ENCODE measurements at places on chromosomes 4 and X. TPM values are rescaled to one million over a fixed set of nuclear protein-coding genes. Genes with fewer than 3 reads are reported as not detected.

Gene ODAPH
- total RNA-seq: not detected

Gene ITGB1BP2
- total RNA-seq: 0.38 TPM

Gene ELF2
- 48.2 TPM for total RNA-seq

Gene WWC2
- total RNA-seq: 142 TPM

Gene XAGE1B
- total RNA-seq: 1.2 TPM

Gene HTR2C
- total RNA-seq: not detected

Gene ZAR1
- 0.55 TPM for total RNA-seq

DNA sequence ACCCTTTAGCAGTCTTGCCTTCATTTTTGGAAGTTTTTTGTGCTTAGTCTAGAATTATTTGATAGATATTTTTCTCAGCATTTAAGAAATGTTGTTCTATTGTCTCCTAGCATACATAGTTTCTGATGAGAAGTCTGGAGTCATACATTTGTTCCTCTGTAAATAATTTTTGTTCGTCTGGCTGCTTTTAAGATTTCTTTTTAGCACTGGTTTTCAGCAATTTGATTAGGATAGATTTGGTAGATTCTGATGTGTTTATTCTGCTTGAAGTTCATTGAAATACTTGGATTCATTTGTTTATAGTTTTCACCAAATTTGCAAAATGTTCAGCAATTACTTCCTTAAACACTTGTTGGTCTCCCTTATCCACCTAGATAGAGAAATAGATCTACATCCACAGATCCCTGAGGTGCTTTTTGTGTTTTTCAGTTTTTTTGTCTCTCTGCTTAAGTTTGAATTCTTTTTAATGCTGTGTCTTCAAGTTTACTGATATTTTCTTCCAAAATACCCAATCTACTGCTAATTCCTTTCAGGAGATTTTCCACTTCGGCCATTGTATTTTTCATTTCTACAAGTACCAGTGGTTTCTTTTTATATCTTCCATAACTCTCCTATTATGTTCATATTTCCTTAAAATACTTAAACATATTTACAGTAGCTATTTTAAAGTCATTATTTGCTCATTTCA lies 64.9 kb downstream of the ABLIM2 start:
- DNase-seq: no peak

DNA sequence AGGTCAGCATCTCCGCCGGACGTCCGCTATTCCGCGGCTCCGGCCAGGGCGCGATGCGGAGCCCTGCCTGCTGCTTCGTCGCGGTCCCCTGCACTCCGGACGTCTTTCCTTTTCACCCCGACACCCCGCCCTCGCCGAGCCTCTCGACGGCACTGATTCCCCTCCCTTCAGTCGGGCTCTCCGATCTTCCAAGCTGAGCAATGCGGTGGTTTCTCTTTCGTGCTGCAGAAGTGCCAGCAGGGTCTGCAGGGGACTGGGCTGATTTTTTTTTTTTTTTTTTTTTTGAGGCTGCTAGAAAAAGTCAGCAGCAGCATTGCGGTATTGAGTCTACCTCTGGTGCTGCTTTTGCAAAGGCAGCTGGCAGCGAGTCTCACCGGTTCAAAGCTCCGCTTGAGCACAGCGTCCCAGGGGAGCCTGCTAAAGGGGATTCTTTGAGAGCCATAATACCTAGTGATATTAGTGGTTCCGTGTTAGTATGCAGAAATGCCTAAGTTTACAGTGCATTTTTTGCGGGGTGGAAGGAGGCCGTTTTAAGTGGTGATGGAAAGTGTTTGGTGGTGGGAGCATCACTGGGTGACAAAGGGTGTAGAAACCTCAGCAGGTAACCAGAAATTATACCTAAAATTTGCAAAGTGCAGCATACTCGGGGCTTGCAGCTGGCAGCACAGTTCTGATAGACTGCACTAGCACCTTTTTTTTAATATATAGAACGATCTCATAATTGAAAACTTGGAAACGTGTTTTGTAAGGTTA lies 969 bp downstream of the STIM2 start:
- DNase-seq: peak; percentile 90

GRCh38 chr4:36872679-36873078 lies 371.9 kb upstream of the NWD2 start:
- DNase-seq: no peak

DNA sequence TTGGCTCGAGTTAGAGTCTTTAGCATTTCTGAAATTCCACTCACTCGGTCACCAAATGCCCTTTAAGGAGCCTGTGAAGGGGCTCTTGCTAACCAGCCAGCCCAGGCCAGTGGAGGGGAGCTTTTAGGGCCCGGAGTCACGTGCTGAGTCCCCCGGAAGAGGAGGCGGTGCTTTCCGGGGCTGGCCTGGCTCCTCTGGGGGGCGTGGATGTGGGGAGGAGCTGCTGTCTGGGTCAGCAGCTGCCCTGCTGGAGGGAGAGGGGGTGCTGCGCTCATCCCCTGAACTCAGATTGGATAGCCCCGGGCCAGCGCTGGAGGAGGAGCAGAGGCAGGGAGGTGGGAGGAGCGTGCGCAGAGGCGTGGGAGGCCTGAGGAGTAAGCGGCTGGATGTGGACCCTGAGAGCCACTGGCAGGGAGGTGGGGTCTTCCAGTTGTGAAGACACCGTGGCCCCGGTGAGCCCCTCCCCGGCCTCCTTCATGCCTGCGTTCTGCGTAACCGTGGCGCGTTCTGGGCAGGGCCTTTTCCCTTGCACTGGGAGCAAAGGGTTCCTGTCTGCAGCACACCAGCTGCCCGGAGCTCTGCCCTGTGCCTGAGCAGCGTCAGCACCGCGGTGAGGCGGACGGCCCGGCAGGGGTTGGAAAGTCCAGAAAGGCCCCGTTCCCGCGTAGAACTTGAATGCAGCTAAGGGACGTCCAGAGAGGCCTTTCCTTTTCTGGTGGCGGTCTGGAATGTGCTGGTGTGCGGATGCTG lies 19.7 kb downstream of the MAEA start:
- DNase-seq: peak; percentile 94

DNA sequence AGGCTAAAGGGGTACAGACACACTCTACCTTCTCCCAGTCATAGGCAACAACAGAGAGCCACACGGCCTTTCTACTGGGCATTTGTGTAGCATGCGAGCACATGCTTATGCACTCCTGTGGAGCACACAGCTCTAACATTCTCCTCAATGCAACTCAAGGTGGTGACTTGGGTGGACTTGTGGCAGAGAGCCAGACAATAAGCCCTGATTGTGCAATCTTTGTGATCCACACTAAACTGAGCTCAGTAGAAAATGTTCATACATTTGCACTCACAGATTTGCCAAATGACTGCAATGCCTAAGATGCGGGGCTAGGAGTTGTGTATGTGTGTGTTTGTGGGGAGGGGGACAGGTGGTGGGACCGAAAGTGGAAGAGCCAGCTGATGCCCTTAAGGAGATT lies 31.4 kb upstream of the SETD7 start:
- DNase-seq: no peak

GRCh38 chr4:7295911-7296660 lies 103.7 kb downstream of the SORCS2 start:
- peak; percentile 75 for DNase-seq

DNA sequence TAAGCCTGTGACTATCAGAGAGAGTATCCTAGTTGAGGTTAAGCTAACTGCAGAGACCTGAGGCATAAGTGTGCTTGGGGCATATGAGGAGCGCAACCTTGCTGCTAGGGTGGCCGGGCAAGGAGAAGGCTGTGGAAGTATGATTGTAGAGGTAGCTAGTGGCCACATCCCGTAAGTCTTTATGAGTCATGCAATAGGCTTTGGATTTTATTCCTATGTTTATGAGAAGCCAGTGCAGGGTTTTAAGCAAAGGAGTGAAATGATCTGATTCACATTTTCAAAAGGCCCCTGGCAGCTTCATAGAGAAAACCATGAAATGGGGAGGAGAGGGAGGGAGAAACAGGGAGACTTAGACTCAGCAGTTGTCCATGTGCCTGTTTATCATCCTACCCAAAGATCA lies 92.1 kb upstream of the WDFY3 start:
- DNase-seq: no peak

DNA sequence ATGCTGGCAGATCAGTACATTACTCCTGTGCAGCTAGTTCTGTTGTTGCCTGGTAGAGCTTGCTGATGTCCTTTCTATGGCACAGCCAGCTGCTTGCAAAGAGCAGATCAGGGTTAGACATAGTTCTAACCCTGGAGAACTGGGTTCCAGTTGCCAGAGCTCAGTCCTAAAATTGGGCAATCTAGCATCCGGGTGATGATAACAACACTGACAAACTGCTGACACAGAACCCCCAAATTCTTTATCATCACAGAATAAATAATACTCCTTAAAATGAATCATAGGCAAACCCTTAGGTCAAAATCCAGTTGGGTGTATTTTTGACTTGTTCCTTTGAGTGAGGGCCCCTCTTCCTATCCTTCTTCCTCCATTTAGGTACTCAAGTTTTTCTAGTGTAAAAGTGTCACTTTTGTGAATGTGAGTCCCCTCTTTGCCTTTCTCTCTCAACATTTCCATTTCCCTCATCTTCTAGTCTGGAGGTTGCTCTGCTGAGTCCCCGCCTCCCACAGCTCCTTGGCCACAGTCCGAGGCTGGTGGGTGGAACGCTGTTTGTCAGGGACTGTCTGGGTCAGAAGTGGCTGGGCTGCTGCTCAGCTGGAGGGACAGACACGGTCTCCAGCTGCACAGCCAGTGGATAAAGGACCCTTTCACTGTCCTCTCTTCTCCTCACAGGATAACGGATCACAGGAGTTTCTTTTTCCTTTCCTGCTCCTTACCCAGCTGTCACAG lies 93.6 kb upstream of the RASGEF1B start:
- peak; percentile 89 for DNase-seq

DNA sequence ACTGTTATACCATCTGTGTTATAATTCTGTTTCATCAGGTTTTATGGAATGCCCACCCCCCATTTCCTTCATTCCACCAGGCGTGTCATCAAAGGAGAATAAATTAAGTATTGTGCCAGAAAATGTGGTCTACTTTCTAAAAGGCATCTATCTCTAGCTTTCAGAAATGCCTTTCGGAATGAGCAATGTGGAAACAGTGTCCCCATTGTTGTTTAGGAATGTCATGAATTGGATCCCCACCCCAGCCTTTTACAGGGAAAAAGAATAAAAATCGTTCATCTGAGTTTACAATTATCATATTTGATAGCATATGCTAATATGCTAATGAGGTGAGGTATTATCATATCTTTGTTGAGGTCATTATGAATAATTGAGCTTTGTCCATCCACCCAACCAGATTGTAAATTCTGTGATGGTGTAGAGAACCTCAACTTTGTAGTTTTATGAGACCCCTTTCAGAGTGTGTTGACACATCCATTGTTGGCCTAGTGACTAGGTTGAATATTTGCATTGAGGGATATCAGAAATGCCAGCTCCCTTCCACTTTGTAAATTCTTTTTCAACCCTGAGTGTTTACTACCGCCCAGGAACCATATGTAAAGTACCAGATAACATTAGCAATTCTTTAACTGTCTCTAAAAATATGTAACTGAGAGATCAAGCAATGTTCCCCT lies 56.2 kb upstream of the CCDC160 start:
- no peak for DNase-seq

- peak; percentile 40 for DNase-seq
These were observed 30.4 kb upstream of the CPLX1 start for GRCh38 chr4:856225-856901.

GRCh38 chr4:18935659-18936345 lies 914.2 kb upstream of the LCORL start:
- no peak for DNase-seq

- no peak for DNase-seq
These were observed 2.7 kb downstream of the GASK1B start for GRCh38 chr4:158169931-158170690.

GRCh38 chr4:140448830-140449229 lies 21.4 kb upstream of the CLGN start:
- no peak for DNase-seq

DNA sequence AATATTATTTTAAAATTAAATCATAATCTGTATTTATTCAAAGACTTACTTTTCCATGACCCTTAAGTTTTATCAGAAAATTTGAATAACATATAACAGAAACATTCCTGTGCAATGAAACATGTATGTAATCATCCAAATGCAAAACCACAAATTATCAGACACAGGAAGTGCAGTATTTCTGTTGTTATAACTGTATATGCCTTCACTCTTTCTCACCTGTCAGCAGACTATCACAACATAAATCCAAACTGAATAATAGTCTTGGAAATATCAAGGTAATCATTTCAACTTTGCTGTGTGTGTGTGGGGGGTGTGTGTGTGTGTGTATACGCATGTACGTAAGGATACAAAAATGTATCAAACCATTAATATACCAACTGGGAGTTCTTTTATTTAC lies 285.9 kb downstream of the SLC7A11 start:
- DNase-seq: no peak

GRCh38 chrX:72498782-72499181 lies 73.9 kb downstream of the HDAC8 start:
- DNase-seq: no peak

- DNase-seq: no peak
These were observed 42.9 kb downstream of the USP26 start for GRCh38 chrX:133053861-133054598.

- no peak for DNase-seq
These were observed 934 bp downstream of the PDHA1 start for GRCh38 chrX:19344661-19345060.

DNA sequence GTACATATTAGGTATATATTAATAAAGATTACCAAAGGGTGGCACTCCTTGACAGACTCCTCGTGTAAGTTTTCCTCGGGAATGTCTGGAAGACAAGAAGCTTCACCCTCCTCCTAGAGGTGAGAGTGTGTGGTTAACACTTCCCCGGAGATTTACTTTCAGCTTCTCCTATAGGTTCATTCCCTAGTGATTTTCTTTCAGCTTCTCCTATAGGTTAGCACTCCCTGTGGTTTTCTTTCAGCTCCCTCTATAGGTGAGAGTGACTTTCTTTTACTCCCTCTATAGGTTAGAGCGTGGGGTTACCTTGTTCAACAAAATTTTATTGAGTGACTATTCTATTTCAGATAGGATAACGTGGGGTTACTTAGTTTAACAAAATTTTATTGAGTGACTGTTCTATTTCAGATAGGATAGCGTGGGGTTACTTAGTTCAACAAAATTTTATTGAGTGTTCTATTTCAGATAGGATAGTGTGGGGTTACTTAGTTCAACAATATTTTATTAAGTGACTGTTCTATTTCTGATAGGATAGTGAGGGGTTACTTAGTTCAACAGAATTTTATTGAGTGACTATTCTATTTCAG lies 106.0 kb upstream of the PLAC1 start:
- no peak for DNase-seq

DNA sequence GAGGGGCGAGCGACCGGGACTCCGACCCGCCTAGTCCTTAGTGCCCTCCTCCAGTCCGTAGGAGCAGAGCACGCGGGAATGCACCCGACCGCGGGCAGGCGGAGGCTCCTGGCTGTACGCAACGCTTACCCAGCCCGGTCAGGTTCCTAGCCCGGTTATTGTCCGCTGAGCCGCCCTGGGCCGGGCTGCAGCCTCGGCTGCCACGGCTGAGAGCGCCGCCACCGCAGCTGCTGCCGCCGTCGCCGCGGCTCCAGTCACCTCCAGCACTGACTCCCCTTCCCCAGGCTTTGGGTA lies at the start of gene AMER1:
TSS of gene AMER1 (minus strand) at position 268 of the 294 bp plus-strand sequence. CDS start 12,422 bp downstream, outside the sequence.
- no peak for DNase-seq

GRCh38 chr4:147408189-147408588 lies 72.7 kb upstream of the EDNRA start:
- DNase-seq: no peak
